ENCODE measurements at places on chromosomes 7 and 10.

DNA sequence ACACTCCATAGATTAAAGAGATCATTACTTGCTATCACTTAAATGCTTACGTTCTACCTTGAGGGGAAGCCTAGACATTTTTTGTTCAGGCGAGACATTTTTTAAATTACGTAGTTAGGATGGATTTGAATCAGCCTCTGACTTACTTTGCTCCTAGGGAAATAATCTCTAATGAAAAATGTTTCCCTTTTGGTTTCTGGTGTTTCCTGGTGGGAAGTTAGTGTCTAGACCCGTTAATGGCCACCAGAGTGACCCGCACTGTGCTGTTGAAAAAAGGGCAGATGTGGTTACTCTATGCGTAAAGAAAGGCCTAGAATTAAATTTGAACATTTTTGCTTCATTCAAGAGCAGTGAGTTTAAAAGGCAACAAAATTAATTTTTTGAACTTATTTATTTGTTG is 3.8 kb downstream of the ZNF365 start:
- no peak for DNase-seq

DNA sequence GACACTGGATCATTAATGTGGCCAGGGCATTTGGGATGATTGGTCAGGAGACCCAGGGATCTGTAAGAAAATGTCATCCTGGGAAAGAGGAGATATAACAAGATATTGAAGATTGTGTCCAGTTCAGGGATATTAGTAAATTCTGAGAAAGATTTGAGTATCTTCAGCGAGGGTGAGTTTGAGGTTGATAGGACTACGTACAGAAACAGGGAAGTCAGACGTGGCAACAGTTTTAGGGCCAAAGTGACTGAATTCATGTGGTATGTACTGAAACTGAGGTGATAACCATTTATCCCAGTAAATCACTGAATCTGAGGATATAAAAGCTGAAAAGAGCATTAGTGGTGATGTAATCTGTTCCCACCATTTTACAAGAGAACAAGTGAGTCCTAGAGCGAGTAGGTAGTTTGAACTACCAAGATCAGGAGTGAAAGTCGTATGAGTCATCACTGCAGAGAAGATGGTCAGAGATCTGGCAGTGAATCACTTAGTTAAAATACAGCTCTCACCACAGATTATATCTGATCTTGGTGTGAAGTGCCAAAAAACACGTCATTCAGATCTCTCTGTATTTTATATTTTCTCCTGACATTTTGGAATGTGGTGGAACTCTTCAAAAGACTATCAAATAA is 220.5 kb downstream of the CDK14 start:
- DNase-seq: peak; percentile 99

DNA sequence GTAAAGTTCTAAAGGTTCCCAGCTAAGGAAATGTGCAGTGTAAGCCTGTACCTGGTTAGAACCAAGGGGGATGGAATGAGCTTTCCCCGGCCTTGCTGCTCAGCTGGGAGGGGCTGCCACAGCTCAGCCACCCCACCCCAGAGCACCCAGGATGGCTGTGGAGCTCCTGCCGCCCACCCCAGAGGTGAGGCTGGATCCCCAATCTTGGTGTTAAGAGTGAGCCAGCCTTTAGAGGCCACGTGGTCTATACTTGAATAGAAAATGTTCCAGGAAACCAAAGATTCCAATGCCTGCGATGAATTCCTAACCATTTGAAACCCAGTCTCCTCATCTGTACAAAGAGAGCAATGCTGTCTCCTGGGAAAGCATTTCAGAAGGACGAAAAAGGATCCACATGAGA is 16.5 kb downstream of the DIP2C start:
- no peak for DNase-seq

- DNase-seq: peak; percentile 94
These were observed 321.2 kb downstream of the FRMD4A start for GRCh38 chr10:14009371-14010100.

DNA sequence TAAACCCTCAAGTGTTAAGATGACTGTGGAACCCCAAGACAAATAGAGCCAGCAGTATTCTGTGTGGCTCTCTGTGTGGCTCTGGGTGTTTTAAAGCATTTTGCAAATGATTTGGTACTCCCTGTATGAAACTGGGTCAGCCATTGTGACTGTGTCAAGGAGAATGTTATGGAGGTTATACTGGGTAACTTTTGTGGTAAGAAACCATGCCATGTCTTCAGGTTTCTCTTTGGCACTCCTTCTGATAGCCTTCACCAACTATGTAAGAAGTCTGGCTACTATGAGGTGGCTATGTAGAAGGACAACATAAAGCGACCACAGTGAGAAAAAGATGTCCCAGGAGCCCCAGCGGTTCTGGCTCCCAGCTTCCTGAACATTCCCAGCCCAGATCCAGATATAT is 226.6 kb upstream of the RHOBTB1 start:
- DNase-seq: no peak

DNA sequence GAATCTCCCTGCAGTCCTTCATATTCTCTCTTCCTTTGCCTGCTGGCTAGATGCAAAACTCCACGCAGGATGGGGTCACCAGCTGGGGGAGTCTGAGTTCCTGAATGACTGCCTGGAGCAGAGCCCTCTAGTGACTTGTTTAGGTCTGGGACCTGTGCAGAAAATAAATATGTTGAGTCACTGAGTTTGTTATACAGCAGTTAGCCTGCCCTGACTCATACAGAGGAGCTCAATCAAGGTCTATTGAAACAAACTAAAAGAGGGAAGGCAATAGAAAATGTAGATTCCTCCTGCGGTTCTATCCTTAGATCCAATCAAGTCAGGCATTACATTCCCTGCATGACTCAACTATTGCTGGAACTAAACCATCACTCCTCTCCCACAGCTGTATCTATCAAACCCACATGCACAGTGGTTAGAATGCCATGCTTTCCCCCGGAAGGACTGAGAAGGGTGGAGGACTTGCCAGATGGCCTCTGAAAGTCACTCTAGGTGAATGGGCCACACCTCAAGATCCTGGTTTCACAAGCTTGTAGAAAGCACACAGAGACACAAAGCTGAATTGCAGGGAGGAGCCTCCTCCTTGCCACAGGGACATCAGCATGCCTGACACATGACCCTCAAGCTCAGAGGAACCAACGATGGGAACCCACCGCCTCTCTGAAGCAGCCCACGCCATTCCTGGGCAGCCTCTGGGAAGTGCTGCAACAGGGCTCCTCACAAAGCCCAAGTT is 73.9 kb downstream of the SH3PXD2A start:
- DNase-seq: peak; percentile 96

GRCh38 chr10:119680050-119680449 is 28.9 kb downstream of the BAG3 start:
- DNase-seq: peak; percentile 59

GRCh38 chr10:437698-438490 is 251.6 kb downstream of the DIP2C start:
- DNase-seq: no peak

- DNase-seq: no peak
These were observed 19.2 kb upstream of the SEC61G start for GRCh38 chr7:54778166-54778565.

GRCh38 chr7:106774768-106775551 is 90.1 kb upstream of the PIK3CG start:
- DNase-seq: no peak

DNA sequence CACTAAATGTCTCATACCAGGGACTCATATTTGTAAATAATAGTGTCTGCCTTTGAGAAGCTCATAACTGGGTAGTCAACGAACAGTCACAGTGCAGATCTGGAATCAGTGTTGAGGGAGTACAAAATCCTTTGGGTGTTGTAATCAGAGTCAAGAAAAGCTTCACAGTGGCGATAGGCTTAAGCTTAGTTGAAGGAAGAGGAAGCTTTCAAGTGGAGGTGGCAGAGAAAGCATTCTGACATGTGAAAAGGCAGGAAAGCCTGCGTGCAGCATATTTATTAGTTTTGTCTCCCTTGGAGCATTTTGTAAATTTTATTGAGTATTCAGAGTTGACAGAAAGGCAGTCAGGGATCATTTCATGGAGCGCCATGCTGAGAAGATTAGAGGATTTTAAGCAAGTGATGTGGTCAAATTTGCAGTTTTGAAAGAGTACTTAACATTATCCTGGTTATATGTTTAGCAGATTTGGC is 104.9 kb downstream of the ADK start:
- DNase-seq: no peak

- no peak for DNase-seq
These were observed 11.6 kb downstream of the ADCK2 start for GRCh38 chr7:140684066-140684950.

DNA sequence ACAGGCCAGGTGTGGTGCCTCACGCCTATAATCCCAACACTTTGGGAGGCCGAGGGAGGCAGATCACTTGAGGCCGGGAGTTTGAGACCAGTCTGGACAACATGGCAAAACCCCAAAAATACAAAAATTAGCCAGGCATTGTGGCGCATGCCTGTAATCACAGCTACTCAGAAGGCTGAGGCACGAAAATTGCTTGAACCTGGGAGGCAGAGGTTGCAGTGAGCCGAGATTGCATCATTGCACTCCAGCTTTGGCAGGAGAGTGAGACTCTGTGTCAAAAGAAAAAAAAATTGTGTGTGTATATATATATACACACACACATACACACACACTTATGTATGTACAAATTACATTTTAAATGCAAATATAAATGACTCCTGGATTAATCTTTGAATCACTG is 76.8 kb upstream of the LRRN3 start:
- DNase-seq: no peak

DNA sequence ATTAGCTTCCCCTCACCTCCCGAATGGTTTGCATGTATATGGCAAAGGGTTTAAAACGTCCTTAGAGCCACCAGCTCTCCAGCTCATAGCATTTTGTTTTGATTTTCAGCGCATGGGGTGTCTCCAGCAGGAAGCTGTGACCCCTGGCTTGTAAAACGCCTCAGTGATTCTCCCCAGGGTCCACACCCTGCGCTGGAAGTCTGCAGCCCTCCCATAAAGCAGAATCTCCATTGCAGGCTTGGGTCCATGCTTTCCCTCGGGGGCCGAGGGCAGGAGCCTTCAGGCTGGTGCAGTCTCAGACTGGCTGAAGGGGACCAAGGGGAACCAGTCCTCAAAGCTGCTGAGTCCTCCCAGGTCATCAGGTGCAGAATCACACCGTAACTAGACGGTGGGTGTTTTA is 109.7 kb downstream of the VIPR2 start:
- no peak for DNase-seq

DNA sequence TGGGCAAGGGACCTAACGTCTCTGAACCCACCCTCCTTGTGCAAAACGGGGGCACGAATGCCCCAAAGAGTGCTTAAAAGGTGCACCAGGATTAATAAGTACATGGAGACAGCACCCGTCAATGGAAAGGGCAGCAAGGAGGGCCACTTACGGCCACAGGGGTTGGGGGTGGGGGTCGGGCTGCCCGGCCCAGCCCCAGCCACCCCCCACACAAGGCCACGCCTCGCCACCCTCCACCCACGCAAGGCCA is 213.4 kb downstream of the MAD1L1 start:
- DNase-seq: no peak

- no peak for DNase-seq
These were observed 55.9 kb upstream of the ADRB1 start for GRCh38 chr10:113987805-113988204.

DNA sequence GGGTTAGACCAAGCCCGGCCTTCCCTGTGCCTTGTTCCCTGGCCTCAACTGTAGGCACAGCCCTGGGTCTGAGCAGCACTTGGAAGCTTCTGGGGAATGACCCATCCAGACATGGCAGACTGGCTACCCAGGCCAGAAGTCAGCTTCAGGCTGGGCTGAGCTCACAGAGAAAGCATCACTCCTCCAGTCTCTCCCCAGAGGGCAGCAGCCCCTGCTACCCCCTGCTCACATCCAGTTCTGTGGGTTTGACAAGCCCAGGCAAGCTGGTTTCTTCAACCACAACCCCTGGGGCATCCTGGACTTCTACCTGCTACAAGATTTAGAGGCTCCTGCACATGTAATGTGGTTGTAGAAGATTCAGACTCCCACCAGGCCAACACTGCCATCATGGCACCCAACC is 9.0 kb downstream of the C10orf71 start:
- no peak for DNase-seq

DNA sequence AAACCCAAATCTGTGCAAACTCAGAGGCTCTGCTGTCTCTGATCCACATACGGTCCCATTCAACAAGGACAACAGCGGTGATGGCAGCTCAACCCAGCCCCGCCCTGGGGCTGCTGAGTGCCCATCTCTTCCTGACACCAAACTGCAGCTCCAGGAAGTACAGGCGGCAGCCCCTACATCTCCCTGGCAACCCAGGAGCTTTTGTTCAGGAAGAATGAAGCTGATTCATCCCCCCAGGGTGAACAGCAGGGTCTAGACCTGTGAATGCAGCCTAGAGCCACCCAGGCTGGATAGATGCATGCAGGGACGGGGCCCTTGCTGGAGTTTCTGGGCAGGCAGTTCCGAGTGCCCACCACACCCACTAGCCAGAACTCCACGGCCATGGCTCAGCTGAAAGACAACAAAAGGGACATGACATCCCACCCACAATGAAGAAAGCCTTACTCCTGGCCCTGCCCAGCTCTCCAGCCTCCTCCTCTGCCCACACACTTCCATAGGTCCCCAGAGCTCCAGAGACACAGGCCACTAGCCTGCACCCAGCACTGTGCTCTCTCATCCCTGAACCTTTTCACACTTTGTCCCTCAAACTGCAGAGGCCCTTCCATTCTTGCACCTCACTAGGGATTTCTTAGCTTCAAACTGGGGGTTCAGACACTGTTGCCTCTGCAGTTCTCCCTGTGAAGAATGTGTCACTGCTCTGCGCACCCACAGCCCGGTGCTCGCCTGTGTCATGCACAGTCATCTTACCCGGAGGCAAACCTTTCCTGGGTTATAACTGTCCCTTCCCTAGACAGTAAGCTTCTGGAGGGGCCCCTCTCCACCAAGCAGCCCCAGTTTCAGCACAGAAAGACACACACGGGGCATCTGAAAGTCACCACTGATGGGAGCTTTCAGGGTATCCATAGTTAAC is 99.1 kb downstream of the GRID1 start:
- no peak for DNase-seq

DNA sequence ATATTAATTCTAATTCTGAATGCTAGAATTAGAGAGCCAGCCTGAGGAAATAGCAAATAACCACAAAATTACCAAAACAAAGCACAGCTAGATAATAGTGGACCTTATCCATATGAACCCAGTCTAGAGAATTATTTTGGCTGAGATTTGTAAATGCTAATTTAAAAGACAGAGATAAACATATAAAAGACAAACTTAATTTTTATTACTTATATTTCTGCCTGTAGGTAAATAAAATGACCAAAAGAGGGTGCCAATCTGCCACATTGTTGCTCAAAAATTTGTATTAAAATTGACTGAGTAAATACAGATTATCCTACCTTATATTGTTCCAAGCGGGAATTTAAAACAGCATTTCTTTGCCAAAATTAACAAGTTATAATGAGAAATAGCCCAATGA is 20.2 kb downstream of the RTKN2 start:
- peak; percentile 31 for DNase-seq

GRCh38 chr7:28725911-28726310 is 232.2 kb downstream of the TRIL start:
- no peak for DNase-seq

DNA sequence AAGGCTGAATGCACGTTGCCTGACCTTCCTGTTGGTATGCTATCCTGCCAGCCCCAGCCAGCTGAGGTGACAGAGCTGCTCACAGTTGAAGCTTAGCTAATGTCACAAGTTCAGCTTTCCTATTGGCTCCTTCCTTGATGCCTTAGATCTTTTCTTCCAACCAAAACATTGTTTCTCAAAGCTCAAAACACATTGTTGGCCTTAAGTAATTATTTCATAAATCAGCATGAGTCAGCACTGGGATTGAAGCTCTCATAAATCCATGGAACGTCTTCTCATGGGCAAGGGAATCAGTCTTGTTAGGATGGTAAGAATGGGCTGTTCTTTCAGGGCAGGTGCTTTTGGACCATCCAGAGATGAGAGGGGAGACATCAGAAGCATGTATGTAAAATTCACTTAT is 128.1 kb upstream of the SAMD8 start:
- DNase-seq: no peak

Data from fibroblast of skin of abdomen (primary cell).